ENCODE measurements at places on chromosomes 3 and 15.

DNA sequence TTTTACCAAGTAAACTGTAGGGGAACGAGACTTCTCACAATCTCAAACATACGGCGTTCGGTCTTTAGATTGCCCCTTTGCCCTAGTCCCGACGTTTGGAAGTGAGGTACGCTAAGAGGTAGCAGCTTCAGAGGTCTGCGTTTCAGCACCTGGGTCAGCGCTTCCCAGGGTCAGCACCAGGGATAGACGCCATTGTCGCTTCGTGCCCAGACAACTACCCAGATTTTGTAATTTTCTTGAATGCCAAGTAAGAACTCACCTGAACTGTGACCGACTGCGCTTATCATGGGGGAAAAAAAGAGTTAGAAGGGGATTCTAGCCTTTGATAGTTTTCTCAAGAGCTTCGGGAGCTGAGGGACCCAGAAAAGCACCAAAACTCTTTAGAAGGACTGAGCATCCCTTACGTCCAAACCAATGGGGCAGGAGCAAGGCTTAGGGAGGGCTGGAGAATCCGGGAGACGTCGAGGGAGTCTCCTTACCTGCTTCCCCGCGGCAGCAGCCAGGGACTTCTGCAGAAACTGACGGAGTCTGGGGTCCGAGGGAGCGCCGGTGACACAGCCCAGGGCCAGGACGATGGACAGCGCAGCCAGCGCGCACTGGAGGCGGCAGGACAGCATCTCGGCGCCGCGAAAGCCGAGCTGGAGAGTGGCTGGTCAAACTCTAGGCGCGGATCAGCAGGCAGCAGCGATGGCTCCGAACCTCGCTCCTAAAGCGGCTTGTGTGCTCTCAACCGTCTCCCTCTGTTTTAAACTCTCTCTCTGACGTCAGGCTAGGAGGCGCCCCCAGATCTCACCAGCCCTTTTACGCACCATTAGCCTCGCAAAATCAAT lies at the start of gene SST:
SST (minus strand) TSS at position 720 of the 830 bp plus-strand sequence; CDS start at position 617, 103 bp downstream.
- DNase-seq, result no peak

GRCh38 chr3:73609655-73610054 lies 15.1 kb downstream of the PDZRN3 start:
- no peak for DNase-seq

- no peak for DNase-seq
Observed at GRCh38 chr3:188469228-188469885, 315.4 kb downstream of the LPP start.

DNA sequence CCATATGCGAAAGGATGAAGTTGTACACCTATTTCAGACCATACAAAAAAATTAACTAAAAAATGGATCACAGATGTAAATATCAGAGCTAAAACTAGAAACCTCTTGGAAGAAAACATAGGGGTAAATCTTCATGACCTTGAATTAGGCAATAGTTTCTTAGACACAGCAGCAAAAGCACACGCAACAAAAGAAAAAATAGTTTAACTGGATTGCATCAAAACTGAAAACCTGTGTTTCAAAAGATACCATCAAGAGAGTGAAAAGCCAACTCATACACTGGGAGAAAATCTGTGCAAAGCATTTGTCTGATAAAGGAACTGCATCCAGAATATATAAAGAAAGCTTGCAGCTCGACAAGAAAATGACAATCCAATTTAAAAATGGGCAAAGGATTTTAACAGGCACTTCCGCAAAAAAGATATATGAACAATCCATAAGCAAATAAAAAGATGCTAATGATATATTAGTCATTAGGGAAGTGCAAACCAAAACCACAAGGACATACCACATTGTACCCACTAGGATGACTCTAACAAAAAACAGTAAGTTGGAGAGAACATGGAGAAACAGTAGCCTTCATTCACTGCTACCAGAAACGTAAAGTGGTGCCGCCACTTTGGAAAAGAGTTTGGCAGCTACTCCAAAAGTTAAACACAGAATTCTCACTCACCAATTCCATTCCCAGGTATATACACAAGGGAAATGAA lies 263.1 kb downstream of the ADAMTS17 start:
- DNase-seq, result no peak

GRCh38 chr15:66614951-66615760 lies 49.4 kb upstream of the LCTL start:
- no peak for DNase-seq

GRCh38 chr3:125418306-125418705 lies 43.2 kb upstream of the ZNF148 start:
- DNase-seq, result no peak

DNA sequence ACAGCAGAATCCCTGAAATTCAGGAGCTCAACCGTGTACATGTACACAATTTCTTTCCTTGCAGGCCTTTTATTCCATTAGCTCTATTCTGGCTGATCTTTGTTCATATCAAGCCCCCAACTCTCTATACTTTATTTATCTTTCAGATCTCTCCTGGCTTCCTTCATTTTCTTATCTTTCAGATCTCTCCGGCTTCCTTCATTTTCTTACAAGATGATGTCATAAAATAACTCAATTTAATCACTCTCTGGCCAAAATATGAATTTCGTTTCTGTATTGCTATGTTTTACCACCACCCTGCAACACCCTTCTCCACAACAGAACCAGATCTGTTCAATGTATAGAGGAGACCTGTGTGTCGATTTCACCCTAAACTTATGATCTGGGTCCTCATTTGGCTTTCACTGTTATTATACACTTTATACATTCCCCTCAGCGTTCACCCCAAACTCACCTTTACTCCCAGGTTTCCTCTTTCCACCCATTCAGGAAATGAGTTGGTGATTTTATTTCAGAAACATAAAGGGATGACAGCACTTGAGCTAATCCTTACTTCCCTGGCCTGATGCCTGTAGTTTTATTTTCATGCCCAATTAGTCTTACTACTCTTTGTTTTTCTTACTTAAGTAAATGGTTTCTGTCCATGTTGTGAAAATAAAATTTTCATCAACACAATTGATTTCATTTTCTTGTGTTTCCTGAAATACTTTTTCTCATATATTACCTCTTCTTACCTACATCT lies 195.5 kb downstream of the BCHE start:
- no peak for DNase-seq

GRCh38 chr3:149020839-149021252 lies 29.5 kb downstream of the GYG1 start:
- no peak for DNase-seq

DNA sequence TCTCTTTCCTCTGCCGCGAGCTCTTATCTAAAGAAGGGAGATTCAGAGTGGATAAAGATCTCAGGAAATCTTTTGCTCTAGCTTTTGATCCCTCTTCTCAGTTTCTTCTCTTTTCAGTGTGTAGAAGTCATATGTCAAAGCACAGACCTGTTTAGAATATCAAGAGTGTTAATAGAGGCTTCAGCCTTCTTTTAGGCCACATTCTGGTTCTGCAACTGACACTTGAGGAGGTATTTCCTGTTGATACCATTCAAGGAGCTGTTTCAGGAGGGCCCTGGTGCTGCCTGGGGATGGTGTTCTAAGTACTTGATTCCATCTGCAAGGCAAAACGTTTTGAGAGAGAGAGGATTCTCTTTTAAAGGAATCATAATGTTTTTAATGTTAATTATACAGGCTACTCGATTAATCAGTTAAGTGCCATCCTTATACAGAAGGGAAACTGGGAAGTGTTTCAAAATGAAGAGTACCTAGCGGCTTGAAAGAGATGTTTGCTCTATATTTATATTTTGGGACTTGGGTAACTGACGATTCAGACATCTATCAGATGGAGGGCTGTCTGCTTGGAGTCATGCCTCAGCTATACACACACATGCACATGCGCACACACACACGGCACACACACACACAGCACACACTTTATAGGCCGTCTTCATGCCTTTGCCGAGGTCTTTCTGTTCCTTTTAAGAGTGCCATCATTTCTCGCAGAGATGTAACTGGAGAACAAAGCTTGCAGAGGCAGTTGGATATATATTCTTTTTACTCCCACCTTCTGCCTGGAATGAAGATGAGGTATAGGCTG lies 313.9 kb downstream of the PTPRG start:
- no peak for DNase-seq

DNA sequence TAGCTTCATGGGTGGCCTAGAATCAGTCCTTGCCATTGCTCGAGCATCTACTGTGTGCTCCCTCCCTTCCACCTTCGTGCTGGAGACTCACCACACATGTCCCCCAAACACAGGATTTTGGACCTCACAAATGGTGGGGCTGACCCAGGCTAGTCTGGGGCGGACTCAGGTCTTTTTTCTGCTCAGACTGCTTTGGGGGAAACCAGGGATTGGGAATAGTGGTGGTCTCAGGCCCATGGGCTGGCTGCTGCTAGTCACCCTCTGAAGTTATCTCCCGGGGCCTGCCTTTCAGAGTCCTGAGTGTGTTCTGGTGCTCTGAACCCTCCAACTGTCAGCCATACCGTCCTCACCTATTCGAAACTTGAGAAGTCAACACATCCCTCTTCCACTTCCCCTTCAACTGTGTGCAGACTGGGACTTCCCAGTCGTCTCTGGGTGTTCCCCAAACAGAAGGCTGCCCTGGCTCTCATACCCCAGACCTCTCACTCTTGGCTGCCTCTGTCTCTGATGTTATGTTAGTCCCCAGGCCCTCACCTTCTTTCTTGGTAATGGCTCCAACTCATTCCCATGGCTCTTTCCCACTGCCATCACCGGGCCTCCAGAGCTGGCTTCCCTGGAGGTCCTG lies 46.0 kb downstream of the PPCDC start:
- DNase-seq, result no peak

DNA sequence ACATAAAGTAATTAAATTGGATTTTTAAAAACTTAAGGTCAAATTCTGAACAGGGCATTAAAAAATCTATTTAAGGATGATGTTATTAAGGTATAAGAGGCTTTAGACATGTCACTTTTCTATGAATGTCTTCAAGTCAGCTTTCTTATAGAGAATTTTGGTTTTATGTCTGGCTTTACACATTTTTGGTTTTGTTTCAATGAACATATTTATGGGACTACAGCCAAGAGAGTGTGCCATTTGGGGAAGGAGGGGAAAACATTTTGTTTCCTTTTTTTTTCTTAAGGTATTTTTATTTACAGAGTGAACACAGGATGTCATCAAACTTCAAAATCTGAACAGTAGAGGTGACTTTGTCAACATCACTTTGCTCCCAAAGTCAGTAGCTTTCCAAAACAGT lies 222.8 kb downstream of the DPH6 start:
- no peak for DNase-seq

GRCh38 chr15:98003518-98003917 lies 43.0 kb downstream of the ARRDC4 start:
- no peak for DNase-seq

DNA sequence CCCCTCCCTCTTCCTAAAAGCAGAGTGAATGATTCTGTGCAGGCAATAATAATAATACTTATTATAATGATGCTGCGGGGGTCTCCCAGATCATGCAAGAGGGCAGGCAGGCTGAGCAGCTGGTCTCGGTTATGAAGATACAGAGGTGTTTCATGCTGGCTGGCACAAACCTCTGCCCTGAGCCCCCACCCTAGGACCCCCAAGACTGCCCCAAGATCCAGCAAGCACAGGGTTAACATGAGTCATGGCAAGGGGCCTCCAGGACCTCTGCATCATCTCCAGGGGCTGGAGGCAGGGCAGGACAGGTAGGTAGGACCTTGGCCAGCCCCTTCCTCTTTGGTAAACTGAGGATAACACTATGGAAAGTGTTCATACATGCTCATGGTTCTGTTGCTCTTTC lies 2.7 kb downstream of the MGLL start:
- no peak for DNase-seq

- DNase-seq, result no peak
Observed at GRCh38 chr3:41987627-41988026, 25.7 kb upstream of the ULK4 start.

- no peak for DNase-seq
Observed at GRCh38 chr3:178454726-178455125, 81.5 kb upstream of the KCNMB2 start.

- DNase-seq, result no peak
Observed at GRCh38 chr3:52238193-52238760, 681 bp downstream of the TWF2 start.

DNA sequence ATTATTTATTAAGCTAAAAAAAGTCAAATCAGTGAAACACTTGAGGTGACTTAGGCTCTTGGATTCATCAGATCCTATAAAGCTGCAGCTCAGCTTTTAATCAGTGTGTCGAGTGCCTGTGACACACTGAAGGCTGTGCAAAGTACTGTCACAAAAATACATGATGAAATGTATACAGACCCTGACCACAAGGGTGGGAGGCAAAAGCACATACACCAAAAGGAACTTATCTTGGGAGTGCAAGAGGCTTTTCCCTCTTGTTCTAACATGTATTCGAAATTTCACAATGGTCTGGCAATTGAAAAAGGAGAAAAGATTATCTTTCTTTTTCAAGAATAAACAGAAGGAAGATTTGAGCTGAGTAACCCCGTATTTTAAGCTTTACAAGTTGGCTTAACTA lies 35.9 kb downstream of the VGLL4 start:
- DNase-seq, result no peak

- no peak for DNase-seq
Observed at GRCh38 chr3:147521646-147522045, 112.5 kb downstream of the ZIC1 start.

All from activated CD4-positive, CD25-positive, alpha-beta regulatory T cell treated with anti-CD3 and anti-CD28 coated beads, Interleukin-2, amount 50 U/mL, for 16 hours (primary cell).